Neural progenitor cell (in vitro differentiated cells): ENCODE measurements at places on chromosomes 4 and X. TPM values are rescaled to one million over a fixed set of nuclear protein-coding genes. Genes with fewer than 3 reads are reported as not detected.

DNA sequence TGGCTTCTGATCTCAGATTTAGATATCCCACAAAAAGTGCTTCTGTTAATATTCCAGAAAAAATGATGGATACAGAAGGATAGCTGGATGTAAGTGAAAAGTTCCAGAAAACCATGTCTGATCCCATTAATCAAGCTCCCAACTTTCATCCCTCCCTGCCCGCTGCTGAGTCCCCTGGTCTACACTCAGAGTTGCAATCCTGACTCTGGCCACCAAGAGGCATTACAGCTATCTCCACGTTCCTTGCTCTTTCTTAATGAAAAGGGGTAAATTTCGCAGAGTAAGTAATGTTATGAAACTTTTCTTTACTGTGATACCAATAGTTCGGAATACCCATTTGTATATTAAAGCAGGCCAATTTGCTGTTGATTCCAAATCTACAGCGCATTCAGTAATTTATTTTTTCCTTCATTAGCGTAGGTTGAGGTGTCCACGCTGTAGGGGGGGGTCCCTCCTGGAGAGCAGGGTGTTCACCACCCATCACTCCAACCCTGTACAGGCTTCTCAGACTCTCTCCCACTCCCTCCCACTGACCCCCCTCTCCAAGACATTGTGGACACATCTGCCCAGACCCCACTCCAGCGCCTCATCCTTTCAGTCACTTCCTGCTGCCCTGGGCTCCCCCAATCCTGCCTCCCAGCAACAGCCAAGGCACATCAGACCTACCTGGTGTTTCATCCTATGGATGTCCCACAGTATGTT lies 55.1 kb downstream of the RAB40A start:
- no peaks in the 10 kb centered on the region for H3K36me3 ChIP-seq
- H3K4me3 ChIP-seq = no peak overlapping the region
- H3K4me1 ChIP-seq = no peaks in the 10 kb centered on the region
- no peaks in the 10 kb centered on the region for H3K27me3 ChIP-seq
- peak; percentile 54 for DNase-seq

DNA sequence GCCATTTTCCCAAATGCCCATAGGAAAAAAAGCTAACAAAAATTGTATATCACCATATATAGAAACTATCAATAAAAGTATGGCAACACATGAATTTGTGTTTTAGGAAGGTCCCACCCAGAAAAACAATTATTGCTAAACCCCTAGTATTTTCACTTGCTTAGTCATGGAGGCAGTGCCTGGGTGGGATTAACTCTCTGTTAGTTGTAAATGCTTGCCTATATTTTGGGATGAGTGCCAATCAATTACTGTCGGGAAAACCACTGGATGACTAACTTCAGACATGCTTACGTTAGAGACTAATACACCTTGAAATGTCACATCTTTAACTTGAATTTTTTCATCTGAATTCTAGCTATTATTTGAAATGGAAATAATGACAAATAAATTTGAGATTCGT lies 33.9 kb downstream of the TMPRSS11A start:
- H3K4me1 ChIP-seq = peaks cover 10% of the 10 kb centered on the region
- no peak overlapping the region for H3K4me3 ChIP-seq
- no peaks in the 10 kb centered on the region for H3K27me3 ChIP-seq
- no peaks in the 10 kb centered on the region for H3K36me3 ChIP-seq
- no peak overlapping the region for H3K27ac ChIP-seq

DNA sequence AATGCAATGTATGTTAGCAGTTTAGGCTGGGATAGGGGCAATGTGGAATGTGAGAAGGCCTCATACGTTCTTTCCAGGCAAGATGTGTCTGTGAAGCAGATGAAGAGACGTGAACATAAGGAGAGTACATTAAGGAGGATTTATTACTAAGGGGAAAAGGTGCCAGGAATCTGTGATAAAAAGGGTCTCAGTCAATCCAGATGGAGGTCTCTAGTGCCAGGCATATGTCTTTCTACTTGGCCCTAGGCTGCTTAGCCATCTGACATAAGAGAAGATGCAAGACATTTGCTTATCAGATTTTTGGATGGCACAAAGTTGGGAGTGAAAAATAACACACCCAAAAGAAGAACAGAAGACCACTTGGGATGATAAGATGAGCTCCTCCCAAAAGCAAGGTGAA lies 93.0 kb upstream of the PRKG2 start:
- H3K36me3 ChIP-seq = no peaks in the 10 kb centered on the region
- DNase-seq = no peak
- H3K27ac ChIP-seq = no peak overlapping the region
- no peaks in the 10 kb centered on the region for H3K27me3 ChIP-seq
- H3K4me3 ChIP-seq = no peak overlapping the region
- no peaks in the 10 kb centered on the region for H3K4me1 ChIP-seq

DNA sequence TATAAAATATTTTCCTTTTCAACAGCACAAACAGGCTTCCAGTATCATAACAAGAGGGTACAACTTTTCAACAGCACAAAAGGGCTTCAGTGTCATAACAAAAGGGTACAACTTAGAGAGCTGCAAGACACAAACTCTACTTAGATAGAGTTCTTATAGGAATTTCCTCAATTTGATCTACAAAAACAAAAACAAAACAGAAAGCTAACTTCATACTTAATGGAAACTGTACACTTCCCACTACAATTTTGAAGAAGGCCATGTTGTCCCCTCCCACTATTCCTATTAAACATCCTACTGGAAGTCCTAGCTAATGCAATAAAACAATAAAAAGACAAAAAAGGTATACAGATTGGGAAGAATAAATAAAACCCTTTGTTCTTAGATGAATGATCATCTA lies 96.7 kb downstream of the CENPC start:
- no peak overlapping the region for H3K27ac ChIP-seq
- H3K27me3 ChIP-seq = no peaks in the 10 kb centered on the region
- H3K4me3 ChIP-seq = no peak overlapping the region
- H3K4me1 ChIP-seq = no peaks in the 10 kb centered on the region

GRCh38 chr4:98110929-98111328 lies 32.3 kb downstream of the STPG2 start:
- H3K4me1 ChIP-seq = no peaks in the 10 kb centered on the region
- H3K36me3 ChIP-seq = no peaks in the 10 kb centered on the region
- no peak overlapping the region for H3K4me3 ChIP-seq

- H3K36me3 ChIP-seq = no peaks in the 10 kb centered on the region
- H3K4me1 ChIP-seq = no peaks in the 10 kb centered on the region
- no peak overlapping the region for H3K27ac ChIP-seq
- H3K27me3 ChIP-seq = no peaks in the 10 kb centered on the region
- peak; percentile 87 for DNase-seq
- H3K4me3 ChIP-seq = no peak overlapping the region
Measured at GRCh38 chr4:74874753-74875367, 58.1 kb upstream of the PARM1 start.

- H3K27me3 ChIP-seq = peaks cover 70% of the 10 kb centered on the region
- no peak overlapping the region for H3K27ac ChIP-seq
- peaks cover 4% of the 10 kb centered on the region for H3K4me1 ChIP-seq
- no peak overlapping the region for H3K4me3 ChIP-seq
Measured at GRCh38 chr4:1056671-1057402, 45.4 kb downstream of the FGFRL1 start.

GRCh38 chr4:71392109-71392508 lies 53.3 kb downstream of the SLC4A4 start:
- H3K36me3 ChIP-seq = no peaks in the 10 kb centered on the region
- DNase-seq = no peak
- H3K27ac ChIP-seq = no peak overlapping the region
- no peaks in the 10 kb centered on the region for H3K27me3 ChIP-seq
- no peak overlapping the region for H3K4me3 ChIP-seq

- DNase-seq = no peak
- peaks cover 6% of the 10 kb centered on the region for H3K36me3 ChIP-seq
- peaks cover 12% of the 10 kb centered on the region for H3K4me1 ChIP-seq
Measured at GRCh38 chr4:40165916-40166315, 30.9 kb upstream of the RHOH start.

DNA sequence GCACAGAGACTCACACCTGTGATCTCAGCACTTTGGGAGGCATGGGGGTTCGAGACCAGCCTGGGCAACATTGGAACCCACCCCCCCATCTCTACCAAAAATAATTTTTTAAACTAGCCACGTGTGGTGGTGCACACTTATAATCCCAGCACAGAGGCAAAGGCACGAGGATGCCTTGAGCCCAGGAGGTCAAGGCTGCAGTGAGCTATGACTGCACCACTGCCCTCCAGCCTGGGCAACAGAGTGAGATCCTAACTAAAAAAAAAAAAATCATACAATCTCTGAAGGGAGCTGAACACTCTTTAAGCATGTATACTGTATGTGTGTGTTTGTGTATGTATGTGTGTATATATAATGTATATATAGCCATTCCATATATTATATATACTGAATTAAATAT lies 2.5 kb upstream of the PRKX start:
- no peak overlapping the region for H3K4me3 ChIP-seq
- no peak overlapping the region for H3K27ac ChIP-seq
- no peaks in the 10 kb centered on the region for H3K36me3 ChIP-seq

- no peaks in the 10 kb centered on the region for H3K27me3 ChIP-seq
- no peak for DNase-seq
- no peak overlapping the region for H3K27ac ChIP-seq
- H3K4me3 ChIP-seq = no peak overlapping the region
- H3K36me3 ChIP-seq = no peaks in the 10 kb centered on the region
Measured at GRCh38 chr4:142960126-142960525, 114.0 kb upstream of the INPP4B start.

GRCh38 chr4:81914623-81915022 lies 442.9 kb upstream of the RASGEF1B start:
- no peaks in the 10 kb centered on the region for H3K4me1 ChIP-seq
- H3K36me3 ChIP-seq = no peaks in the 10 kb centered on the region
- no peak overlapping the region for H3K27ac ChIP-seq
- no peak overlapping the region for H3K4me3 ChIP-seq
- no peak for DNase-seq

- no peak overlapping the region for H3K27ac ChIP-seq
- H3K4me3 ChIP-seq = no peak overlapping the region
- DNase-seq = no peak
- no peaks in the 10 kb centered on the region for H3K36me3 ChIP-seq
- H3K27me3 ChIP-seq = no peaks in the 10 kb centered on the region
- no peaks in the 10 kb centered on the region for H3K4me1 ChIP-seq
Measured at GRCh38 chr4:85842540-85842939, 367.6 kb downstream of the ARHGAP24 start.

GRCh38 chrX:148691456-148691855 lies 191.0 kb downstream of the AFF2 start:
- H3K36me3 ChIP-seq = no peaks in the 10 kb centered on the region
- H3K27ac ChIP-seq = no peak overlapping the region
- no peak for DNase-seq
- no peaks in the 10 kb centered on the region for H3K4me1 ChIP-seq
- H3K27me3 ChIP-seq = no peaks in the 10 kb centered on the region

GRCh38 chr4:127759228-127759820 lies 22.8 kb upstream of the HSPA4L start:
- H3K4me1 ChIP-seq = no peaks in the 10 kb centered on the region
- no peak for DNase-seq
- H3K36me3 ChIP-seq = no peaks in the 10 kb centered on the region
- H3K27ac ChIP-seq = no peak overlapping the region
- H3K27me3 ChIP-seq = no peaks in the 10 kb centered on the region

GRCh38 chr4:24768604-24769003 lies 26.8 kb upstream of the SOD3 start:
- no peak overlapping the region for H3K4me3 ChIP-seq
- DNase-seq = no peak
- H3K27ac ChIP-seq = no peak overlapping the region
- H3K27me3 ChIP-seq = no peaks in the 10 kb centered on the region
- no peaks in the 10 kb centered on the region for H3K36me3 ChIP-seq
- peaks cover 7% of the 10 kb centered on the region for H3K4me1 ChIP-seq

- H3K4me1 ChIP-seq = no peaks in the 10 kb centered on the region
- H3K27me3 ChIP-seq = no peaks in the 10 kb centered on the region
- no peak for DNase-seq
- no peak overlapping the region for H3K4me3 ChIP-seq
Measured at GRCh38 chr4:87738483-87738882, 60.9 kb upstream of the IBSP start.

DNA sequence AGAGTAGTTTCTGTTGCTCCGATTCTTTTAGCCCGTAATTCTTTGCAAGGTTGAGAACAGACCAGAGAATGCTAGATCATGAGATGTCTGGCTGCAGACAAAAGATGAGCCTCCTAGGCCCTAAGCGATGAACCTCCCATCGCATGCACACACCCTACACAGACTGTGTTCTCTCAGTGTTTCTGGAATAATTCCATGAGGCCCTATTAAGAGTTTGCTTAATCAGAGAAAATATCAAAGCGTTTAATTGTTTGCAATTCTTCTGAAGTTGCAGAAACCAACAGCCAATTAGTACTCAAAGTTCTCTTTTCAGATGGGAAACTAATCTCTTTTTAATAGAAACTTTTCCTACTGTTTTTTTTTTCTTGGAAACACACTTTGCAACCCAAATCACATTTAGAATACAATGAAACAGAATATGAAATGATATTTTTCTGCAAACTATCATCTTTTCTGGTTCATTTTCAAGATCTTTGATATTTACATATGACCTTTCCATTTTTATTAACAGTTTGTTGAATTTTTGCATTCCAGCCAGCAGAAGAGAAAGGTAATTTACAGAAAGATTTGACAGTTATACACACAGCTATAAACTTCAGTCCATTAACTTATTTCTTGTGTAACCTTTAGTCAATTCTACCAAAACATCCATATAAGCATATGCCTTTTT lies 1525.6 kb downstream of the ARAP2 start:
- no peaks in the 10 kb centered on the region for H3K36me3 ChIP-seq
- H3K27ac ChIP-seq = peak overlapping the region; percentile 11
- no peaks in the 10 kb centered on the region for H3K27me3 ChIP-seq

- no peaks in the 10 kb centered on the region for H3K27me3 ChIP-seq
- peak; percentile 6 for DNase-seq
- H3K36me3 ChIP-seq = no peaks in the 10 kb centered on the region
- no peak overlapping the region for H3K4me3 ChIP-seq
- H3K4me1 ChIP-seq = no peaks in the 10 kb centered on the region
- H3K27ac ChIP-seq = no peak overlapping the region
Measured at GRCh38 chr4:23266401-23266800, 573.7 kb downstream of the GBA3 start.

GRCh38 chr4:167233685-167234315 lies 494 bp downstream of the SPOCK3 start:
- H3K27me3 ChIP-seq = peaks cover 66% of the 10 kb centered on the region
- H3K4me1 ChIP-seq = no peaks in the 10 kb centered on the region
- no peak overlapping the region for H3K27ac ChIP-seq
- H3K36me3 ChIP-seq = no peaks in the 10 kb centered on the region
- peak; percentile 52 for DNase-seq

DNA sequence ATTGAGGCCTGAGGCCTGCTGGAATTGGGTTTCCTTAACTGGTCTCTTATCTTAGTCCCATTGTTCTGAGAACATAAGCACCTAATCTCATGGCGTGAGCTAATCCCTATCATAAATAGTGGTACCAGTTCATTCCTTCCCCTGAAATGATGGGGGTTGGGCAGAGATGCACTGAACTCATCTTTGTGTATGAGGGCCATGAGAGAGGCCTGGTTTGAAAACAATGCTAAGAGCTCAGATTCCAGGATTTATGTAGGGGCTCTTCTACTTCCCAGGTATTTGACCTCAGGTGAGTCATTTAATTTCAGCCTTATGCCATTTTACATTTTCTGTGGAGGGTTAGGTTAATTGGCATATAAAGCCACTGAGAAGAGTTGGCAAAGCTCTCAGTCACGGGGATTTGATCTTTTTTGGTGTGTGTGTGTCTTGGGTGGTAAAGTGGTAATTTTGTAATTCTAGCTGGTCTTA lies 4.4 kb downstream of the RBM3 start:
- H3K27ac ChIP-seq = no peak overlapping the region
- H3K4me3 ChIP-seq = no peak overlapping the region
- H3K27me3 ChIP-seq = no peaks in the 10 kb centered on the region

The HELT gene
- total RNA-seq = not detected in 2 replicates

The SOX3 gene
- total RNA-seq = 20.4 and 38.7 TPM in 2 replicates

The GPRIN3 gene
- total RNA-seq = 0.15 TPM in 2 replicates

The PGAM4 gene
- not detected in 2 replicates for total RNA-seq

The SPANXC gene
- total RNA-seq = not detected in 2 replicates

The SSX2 gene
- not detected in 2 replicates for total RNA-seq

The SULT1B1 gene
- not detected in 2 replicates for total RNA-seq

The CTSO gene
- total RNA-seq = 3.2 and 3.9 TPM in 2 replicates
